Suppressor macrophage treated with lipopolysaccharide for 4 hours (primary cell): ENCODE measurements at places on chromosomes 12 and 14.

- no peak for DNase-seq
These were observed 62.1 kb downstream of the PPP2R5C start for GRCh38 chr14:101823511-101824120.

GRCh38 chr14:85417396-85417795, 112.5 kb upstream of the FLRT2 start:
- no peak for DNase-seq

DNA sequence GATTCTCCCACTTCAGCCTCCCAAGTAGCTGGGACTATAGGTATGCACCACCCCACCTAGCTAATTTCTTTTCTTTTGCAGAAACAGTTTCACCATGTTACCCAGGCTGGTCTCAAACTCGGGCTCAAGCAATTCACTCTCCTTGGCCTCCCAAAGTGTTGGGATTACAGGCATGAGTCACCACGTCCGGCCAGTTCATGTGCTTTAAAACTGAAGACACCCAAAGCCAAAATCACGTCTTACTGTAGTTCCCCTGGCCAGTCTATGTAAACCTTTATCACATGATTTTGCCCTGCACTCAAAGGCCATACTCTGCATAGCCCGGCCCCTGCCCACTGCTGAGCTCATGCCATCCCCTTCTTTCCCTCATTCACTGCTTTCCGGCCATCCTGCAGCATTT, 4.5 kb downstream of the ALKBH2 start:
- no peak for DNase-seq

- no peak for DNase-seq
These were observed 5.5 kb downstream of the CYP46A1 start for GRCh38 chr14:99689266-99690236.

DNA sequence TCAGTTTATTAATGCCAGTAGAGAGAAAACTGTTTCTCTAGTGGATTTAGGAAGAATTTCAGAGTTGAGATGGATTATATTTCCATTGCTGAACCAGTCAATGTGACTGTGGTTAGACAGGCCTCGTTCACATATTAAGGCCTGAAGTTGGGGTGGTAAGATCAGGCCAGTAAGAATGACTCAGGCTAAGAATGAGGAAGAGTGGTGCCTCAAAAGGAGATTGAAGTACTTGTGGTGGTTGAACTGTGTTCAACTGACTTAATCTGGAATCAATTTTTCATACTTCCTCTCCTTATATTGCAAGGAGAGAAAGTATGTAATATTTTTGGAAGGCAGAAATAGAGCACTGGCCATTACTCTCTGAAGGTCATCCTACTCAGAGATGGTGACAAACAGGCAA, 37.8 kb upstream of the ATF7IP start:
- peak; percentile 70 for DNase-seq

DNA sequence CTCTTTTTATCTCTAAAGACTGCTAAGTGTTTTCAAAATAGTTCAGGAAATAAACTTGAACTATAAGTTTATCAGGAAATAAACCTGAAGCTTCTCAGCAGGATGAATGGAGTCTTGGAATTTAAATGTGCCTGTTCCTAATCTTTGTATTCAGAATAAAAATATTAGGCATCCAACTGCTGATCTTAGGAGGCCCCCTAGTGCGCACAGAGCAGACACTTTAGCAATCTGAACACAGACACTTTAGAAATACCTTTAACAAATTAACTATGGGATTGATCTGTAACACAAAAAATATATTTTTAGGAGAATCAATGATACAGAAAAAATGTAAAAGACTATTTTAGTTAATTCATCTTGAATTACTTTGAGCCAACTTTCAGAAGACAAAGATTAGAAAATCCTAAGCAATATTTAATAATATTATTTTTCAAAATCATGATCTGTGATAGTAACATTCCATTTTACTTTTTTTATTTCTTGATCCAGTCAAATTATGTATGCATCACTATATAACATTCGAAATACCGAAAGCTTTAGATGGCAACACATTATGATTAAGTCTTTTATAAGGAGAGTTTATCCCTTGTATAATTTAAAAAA, 80.9 kb downstream of the SLC41A2 start:
- peak; percentile 14 for DNase-seq

GRCh38 chr12:17352164-17352563, 737.8 kb downstream of the RERGL start:
- DNase-seq = no peak

GRCh38 chr12:5374713-5375112, 57.2 kb upstream of the NTF3 start:
- DNase-seq = no peak

- DNase-seq = peak; percentile 16
These were observed 27.1 kb downstream of the ALDH1L2 start for GRCh38 chr12:105057174-105057573.

DNA sequence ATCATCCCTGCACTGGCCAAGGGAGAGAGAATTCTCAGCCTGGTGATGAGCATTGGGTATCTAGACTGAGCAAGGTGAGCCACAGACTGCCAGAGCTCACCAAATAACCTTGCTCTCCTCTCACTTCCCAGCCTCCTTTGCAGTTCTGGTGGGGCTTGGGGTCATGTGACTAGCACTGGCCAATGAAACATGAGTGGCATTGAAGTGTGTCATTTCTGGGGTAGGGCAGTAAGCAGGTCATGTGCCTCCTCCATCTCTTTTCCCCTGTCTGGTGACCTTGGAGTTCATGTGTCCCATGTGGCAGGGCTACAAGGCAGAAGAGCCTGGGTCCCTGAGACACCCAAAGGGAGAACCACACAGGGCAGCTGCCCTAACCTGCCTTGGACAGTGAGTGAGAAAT, 3.6 kb upstream of the KRT72 start:
- no peak for DNase-seq

- DNase-seq = no peak
These were observed 1203.2 kb downstream of the TMEM121 start for GRCh38 chr14:106729551-106729950.

- DNase-seq = no peak
These were observed 6.4 kb downstream of the FKBP4 start for GRCh38 chr12:2801044-2801783.

GRCh38 chr14:71324767-71325272, 417.6 kb downstream of the PCNX1 start:
- DNase-seq = peak; percentile 67

- DNase-seq = no peak
These were observed 38.0 kb downstream of the PTGER2 start for GRCh38 chr14:52352061-52352491.

GRCh38 chr14:75514673-75515628, 7.3 kb upstream of the BATF start:
- peak; percentile 92 for DNase-seq

- no peak for DNase-seq
These were observed 23.5 kb downstream of the FAM222A start for GRCh38 chr12:109737126-109737525.

DNA sequence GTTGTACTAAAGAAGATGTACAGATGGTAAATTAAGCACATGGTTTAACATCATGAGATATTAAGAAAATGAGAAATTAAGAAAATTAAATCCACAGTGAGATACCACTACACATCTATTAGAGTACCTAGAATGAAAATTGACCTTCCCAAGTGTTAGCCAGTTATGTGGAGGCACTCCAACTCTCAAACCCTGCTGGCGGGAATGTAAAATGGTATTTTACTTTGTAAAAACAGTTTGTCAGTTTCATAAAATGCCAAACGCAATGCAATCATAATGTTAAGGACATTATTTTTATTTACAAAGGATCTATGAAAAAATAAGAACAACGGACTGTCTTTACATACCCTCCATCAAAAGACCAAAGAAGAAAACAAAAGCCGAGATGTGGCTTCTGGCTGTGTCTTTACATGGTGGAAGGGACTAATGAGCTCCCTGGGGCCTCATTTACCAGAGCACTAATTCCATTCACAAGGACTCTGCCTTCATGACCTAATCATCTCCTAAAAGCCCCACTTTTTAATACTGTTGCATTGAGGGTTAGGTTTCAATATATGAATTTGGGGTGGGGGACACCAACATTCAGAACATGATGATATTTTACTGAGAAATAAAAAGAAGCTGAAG, 1178.7 kb downstream of the AACS start:
- no peak for DNase-seq

- DNase-seq = no peak
These were observed 547.5 kb downstream of the VRK1 start for GRCh38 chr14:97344666-97345065.
